ENCODE measurements at places on chromosomes 3 and 15. TPM values are rescaled to one million over a fixed set of nuclear protein-coding genes. Genes with fewer than 3 reads are reported as not detected.

DNA sequence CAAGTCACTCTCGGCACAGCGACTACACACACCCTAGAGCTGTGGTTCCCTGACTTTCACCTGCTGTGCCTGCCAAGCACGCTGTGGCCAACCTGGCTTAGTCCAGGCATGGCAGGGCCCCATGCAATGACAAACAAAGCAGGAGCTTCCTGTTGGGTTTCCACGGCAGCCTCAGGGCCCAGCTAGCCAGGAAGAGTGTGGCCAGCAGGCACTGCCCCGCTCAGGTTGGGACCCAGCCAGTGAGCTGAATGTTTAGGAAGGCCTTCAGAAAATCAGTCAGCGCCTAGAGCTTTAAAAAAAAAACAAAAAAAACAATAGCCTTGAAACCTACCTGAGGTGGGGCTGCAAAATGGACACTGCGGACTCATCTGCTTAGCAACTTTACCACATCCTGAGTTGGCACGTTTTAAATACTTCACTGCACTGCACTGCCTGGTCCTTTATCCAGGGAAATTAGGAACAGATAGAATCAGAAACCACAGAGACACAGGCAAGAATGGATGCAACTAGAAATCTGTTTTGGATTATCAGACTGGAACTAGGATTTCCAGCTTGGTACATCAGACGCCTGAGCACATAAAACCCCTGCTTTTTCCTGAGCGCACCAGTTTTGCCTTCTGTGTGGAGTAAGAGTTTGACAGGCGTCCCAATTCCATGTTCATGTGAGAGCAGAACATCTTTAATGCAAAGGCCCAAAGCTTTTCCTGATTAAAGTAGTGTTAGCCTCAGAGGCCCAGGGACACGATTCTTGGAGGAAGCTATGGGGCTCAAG is 36.2 kb upstream of the LDHAL6B start:
- no peaks in the 10 kb centered on the region for H3K36me3 ChIP-seq
- H3K4me3 ChIP-seq = no peak overlapping the region
- peaks cover 17% of the 10 kb centered on the region for H3K4me1 ChIP-seq
- H3K27ac ChIP-seq = no peak overlapping the region
- DNase-seq = no peak

- no peak overlapping the region for H3K27ac ChIP-seq
- no peaks in the 10 kb centered on the region for H3K4me1 ChIP-seq
- no peak for DNase-seq
- H3K4me3 ChIP-seq = no peak overlapping the region
- H3K36me3 ChIP-seq = no peaks in the 10 kb centered on the region
Measured at GRCh38 chr3:155512867-155513261, 219.4 kb upstream of the STRIT1 start.

Gene FSIP1
- total RNA-seq = 0.20 TPM

Gene EXD1
- total RNA-seq = not detected

Gene GPR160
- 1.7 TPM for total RNA-seq

Data from tibial nerve (tissue), 4 donors.